Natural killer cell (primary cell): ENCODE measurements at places on chromosomes 7 and 10. TPM values are rescaled to one million over a fixed set of nuclear protein-coding genes. Genes with fewer than 3 reads are reported as not detected.

The NPC1L1 gene
- total RNA-seq: not detected

The OR9A2 gene
- not detected for total RNA-seq

The SYNPO2L gene
- not detected for total RNA-seq

The ANKRD1 gene
- total RNA-seq: not detected

The LLCFC1 gene
- total RNA-seq: not detected

The DDC gene
- not detected for total RNA-seq

The COMTD1 gene
- total RNA-seq: 19.9 TPM

The ABCB1 gene
- 99.5 TPM for total RNA-seq

The GATAD1 gene
- total RNA-seq: 43.3 TPM

DNA sequence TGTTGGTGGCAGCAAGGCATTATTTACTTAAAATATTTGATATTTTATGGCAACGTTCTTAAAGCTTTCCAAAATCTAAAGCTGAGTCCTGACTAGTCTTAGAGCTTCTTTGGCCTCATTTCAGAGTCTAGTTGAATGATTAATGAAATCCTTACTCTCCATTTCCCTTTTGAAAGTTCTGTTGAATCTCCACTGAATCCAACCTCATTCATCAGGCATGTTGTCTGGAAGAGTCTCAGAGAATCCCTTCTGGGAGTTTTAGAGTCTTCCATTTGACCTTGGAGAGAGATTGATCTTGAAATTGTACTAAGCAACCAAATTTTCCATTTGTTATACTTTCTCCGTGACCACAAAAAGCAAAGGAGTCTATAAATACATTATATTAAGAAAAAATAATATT lies 198.5 kb upstream of the TMEM196 start:
- no peak overlapping the region for H3K4me3 ChIP-seq
- H3K36me3 ChIP-seq: no peaks in the 10 kb centered on the region
- DNase-seq: no peak
- H3K4me1 ChIP-seq: no peaks in the 10 kb centered on the region
- H3K27me3 ChIP-seq: no peaks in the 10 kb centered on the region

GRCh38 chr7:79217468-79217867 lies 236.0 kb downstream of the MAGI2 start:
- no peaks in the 10 kb centered on the region for H3K4me1 ChIP-seq
- H3K27ac ChIP-seq: no peak overlapping the region

GRCh38 chr10:19944911-19945663 lies 128.9 kb downstream of the PLXDC2 start:
- H3K4me1 ChIP-seq: no peaks in the 10 kb centered on the region
- H3K4me3 ChIP-seq: no peak overlapping the region
- no peaks in the 10 kb centered on the region for H3K36me3 ChIP-seq
- no peak overlapping the region for H3K27ac ChIP-seq

GRCh38 chr7:88670536-88670935 lies 89.0 kb upstream of the ZNF804B start:
- H3K4me1 ChIP-seq: no peaks in the 10 kb centered on the region
- no peak for DNase-seq
- H3K36me3 ChIP-seq: no peaks in the 10 kb centered on the region
- H3K27ac ChIP-seq: no peak overlapping the region
- H3K27me3 ChIP-seq: no peaks in the 10 kb centered on the region

GRCh38 chr10:6482737-6483357 lies 97.2 kb downstream of the PRKCQ start:
- H3K27me3 ChIP-seq: no peaks in the 10 kb centered on the region
- peak overlapping the region; percentile 85 for H3K27ac ChIP-seq
- DNase-seq: peak; percentile 61
- no peak overlapping the region for H3K4me3 ChIP-seq
- H3K36me3 ChIP-seq: peaks cover 84% of the 10 kb centered on the region
- H3K4me1 ChIP-seq: peaks cover 28% of the 10 kb centered on the region

GRCh38 chr10:71045204-71045809 lies 156.9 kb upstream of the PCBD1 start:
- H3K4me3 ChIP-seq: no peak overlapping the region
- H3K27ac ChIP-seq: no peak overlapping the region
- no peaks in the 10 kb centered on the region for H3K36me3 ChIP-seq
- H3K27me3 ChIP-seq: no peaks in the 10 kb centered on the region
- H3K4me1 ChIP-seq: no peaks in the 10 kb centered on the region

- DNase-seq: no peak
- no peaks in the 10 kb centered on the region for H3K4me1 ChIP-seq
- no peaks in the 10 kb centered on the region for H3K36me3 ChIP-seq
- H3K4me3 ChIP-seq: no peak overlapping the region
- no peaks in the 10 kb centered on the region for H3K27me3 ChIP-seq
Observed at GRCh38 chr7:111126987-111127386, 36.1 kb downstream of the LRRN3 start.

DNA sequence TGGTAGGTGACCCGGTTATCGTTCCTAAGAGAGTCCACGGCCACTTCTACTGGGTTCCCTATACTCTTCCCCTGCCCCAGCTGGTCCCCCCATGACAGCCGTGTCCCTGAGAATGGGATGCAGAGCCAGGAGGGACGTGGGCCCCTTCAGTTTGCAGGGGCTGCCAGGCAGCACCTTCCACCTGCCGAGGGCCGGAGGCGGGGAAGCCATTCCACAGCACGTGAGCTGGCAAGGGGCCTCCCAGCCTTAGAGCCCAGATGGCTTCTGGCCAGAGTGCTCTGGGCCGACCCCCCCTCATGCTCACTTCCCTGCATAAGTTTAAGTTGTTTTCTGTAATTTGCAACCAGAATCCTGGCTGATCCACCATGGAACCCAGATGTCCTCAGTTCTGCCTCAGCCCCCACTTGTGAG lies 39.0 kb downstream of the DIP2C start:
- no peak for DNase-seq
- no peak overlapping the region for H3K27ac ChIP-seq
- H3K4me1 ChIP-seq: no peaks in the 10 kb centered on the region
- no peaks in the 10 kb centered on the region for H3K27me3 ChIP-seq

DNA sequence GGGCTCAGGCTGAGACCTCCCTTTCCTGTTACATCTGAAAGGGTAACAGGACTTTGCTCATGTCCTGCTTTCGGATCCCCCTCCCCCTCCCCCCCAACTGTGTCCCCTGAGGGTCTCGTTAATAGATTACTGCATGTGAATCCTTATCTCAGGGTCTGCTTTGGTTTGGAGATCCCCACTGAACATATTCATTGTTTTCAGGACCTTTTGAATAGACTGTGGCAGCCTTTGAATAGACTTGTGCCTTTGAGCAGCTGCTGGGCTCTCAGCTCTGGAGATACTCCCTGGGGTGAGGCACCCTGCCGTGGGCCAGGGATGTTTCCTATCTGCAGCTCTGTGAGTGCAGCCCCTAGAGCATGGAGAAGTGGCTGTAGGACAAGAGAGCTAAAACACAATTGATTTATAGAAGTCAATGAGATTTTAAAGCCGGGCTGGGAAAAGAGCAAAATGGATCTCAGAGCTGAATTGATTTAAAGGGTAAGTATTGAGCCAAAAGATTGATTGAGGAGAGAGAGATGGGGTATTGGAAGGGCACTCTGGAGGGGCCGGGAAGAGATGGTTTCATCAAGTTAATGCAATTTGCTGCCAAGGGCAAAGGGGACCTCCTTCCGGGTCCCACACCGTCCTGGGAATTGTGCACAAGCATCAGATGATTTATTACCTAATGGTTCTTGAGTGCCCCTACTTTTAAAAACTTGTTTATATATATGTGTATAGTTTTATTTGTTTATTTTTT lies 9.9 kb downstream of the ARHGAP22 start:
- H3K4me3 ChIP-seq: no peak overlapping the region
- no peaks in the 10 kb centered on the region for H3K4me1 ChIP-seq
- H3K27ac ChIP-seq: no peak overlapping the region
- no peaks in the 10 kb centered on the region for H3K36me3 ChIP-seq
- H3K27me3 ChIP-seq: no peaks in the 10 kb centered on the region
- no peak for DNase-seq

GRCh38 chr7:98641646-98642500 lies 24.8 kb downstream of the NPTX2 start:
- no peak overlapping the region for H3K4me3 ChIP-seq
- H3K27ac ChIP-seq: no peak overlapping the region
- DNase-seq: no peak
- no peaks in the 10 kb centered on the region for H3K27me3 ChIP-seq
- no peaks in the 10 kb centered on the region for H3K36me3 ChIP-seq
- H3K4me1 ChIP-seq: peaks cover 10% of the 10 kb centered on the region

DNA sequence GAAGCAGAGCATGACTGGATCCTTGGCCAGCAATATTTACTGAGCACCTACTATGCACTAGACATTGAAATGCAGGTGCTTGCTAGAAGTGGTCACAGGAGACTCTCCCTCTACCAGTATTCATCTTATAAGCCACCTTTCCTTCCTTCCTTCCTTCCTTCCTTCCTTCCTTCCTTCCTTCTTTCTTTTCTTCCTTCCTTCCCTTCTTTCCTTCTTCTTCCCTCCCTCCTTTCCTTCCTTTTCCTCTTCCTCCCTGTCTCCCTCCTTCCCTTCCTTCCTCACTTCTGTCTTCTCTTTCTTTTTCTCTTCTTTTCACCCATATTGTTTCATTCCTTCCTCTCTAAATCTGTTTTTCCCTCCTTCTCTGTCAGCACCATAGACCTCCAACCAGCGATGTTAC lies 47.3 kb upstream of the TCF7L2 start:
- no peaks in the 10 kb centered on the region for H3K27me3 ChIP-seq
- H3K27ac ChIP-seq: no peak overlapping the region
- DNase-seq: no peak
- no peaks in the 10 kb centered on the region for H3K4me1 ChIP-seq
- no peaks in the 10 kb centered on the region for H3K36me3 ChIP-seq
- no peak overlapping the region for H3K4me3 ChIP-seq

GRCh38 chr7:106112972-106113421 lies 885 bp upstream of the SYPL1 start:
- peak overlapping the region; percentile 56 for H3K4me3 ChIP-seq
- DNase-seq: no peak
- peaks cover 17% of the 10 kb centered on the region for H3K4me1 ChIP-seq
- peak overlapping the region; percentile 88 for H3K27ac ChIP-seq
- H3K27me3 ChIP-seq: no peaks in the 10 kb centered on the region
- H3K36me3 ChIP-seq: no peaks in the 10 kb centered on the region

DNA sequence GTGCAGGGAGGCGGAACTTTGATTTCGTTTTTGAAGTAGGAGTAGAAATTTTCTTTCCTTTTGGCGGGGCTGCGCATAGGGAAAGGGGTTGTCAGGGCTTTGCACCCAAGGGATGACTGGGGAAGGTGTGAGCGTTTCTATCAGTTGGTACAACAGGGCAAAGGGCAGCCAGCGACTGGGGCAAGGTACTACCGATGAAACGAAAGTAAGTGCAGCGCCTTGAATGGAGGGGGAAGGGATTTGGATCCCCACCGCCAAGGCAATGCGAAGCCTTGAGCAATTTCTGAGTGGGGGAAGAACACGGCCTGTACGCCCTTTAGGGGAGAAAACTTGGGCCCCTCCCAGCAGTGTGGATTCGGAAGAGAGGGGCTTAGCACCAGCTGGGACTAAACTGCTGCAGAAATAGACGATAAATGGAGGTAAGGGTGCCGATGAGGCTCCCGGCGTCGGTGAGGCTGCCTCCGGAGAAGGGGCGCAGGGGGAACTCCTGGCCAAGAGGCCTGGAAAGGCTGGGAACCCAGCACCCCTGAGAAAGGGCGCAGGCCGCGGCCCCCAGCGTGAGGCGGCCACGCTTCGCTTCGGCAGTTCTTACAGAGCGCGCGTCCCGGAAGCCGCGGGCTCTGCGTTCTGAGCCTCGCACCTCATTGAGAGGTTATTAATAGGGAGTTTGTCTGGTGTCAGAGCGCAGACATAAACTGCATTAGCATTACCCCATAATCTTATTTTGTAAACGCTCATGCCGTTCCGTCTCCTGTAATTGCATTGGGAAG lies 10.0 kb upstream of the TLX1 start:
- H3K27ac ChIP-seq: peak overlapping the region; percentile 13
- peaks cover 27% of the 10 kb centered on the region for H3K4me1 ChIP-seq
- peak overlapping the region; percentile 72 for H3K4me3 ChIP-seq
- no peaks in the 10 kb centered on the region for H3K36me3 ChIP-seq
- no peak for DNase-seq
- H3K27me3 ChIP-seq: peaks cover 46% of the 10 kb centered on the region

- peak; percentile 86 for DNase-seq
- peaks cover 55% of the 10 kb centered on the region for H3K4me1 ChIP-seq
- no peak overlapping the region for H3K27ac ChIP-seq
Observed at GRCh38 chr7:151245360-151246101, 3.0 kb downstream of the SMARCD3 start.

- no peak for DNase-seq
- no peak overlapping the region for H3K27ac ChIP-seq
- H3K4me1 ChIP-seq: no peaks in the 10 kb centered on the region
- no peaks in the 10 kb centered on the region for H3K27me3 ChIP-seq
- H3K36me3 ChIP-seq: no peaks in the 10 kb centered on the region
- no peak overlapping the region for H3K4me3 ChIP-seq
Observed at GRCh38 chr7:99829524-99830160, 1.8 kb downstream of the CYP3A43 start.

DNA sequence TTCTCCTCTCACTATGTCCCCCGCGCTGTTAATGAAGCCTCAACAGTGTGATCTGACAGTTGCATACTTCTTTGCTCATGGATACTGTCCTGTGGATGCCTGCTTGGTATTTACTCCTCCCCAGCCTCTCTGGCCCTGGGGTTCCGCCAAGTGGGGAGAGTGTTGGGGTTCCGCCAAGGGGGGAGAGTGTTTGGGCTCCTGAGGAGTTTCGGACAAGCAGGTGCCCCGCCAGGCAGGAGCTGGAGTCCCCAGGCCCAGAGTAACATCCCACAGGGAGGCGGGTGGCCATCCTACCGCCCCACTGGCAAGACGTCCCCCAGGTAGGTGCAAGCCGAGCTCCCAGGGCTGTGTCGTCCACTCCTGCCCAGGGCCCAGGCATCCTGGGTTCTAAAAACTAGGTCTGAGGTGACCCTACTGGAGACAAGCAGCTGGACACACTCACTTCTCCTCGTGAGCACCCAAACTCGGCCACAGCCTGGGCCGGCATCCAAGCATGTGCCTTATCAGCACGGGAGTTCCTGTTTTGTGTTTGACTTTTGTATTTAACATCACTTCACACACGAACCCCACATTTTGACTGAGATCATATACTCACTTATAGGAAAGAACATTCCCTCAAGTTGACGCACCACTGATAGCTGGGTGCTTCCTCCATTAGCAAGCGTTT lies 34.2 kb downstream of the CAMK2B start:
- no peaks in the 10 kb centered on the region for H3K4me1 ChIP-seq
- DNase-seq: no peak
- H3K36me3 ChIP-seq: no peaks in the 10 kb centered on the region

DNA sequence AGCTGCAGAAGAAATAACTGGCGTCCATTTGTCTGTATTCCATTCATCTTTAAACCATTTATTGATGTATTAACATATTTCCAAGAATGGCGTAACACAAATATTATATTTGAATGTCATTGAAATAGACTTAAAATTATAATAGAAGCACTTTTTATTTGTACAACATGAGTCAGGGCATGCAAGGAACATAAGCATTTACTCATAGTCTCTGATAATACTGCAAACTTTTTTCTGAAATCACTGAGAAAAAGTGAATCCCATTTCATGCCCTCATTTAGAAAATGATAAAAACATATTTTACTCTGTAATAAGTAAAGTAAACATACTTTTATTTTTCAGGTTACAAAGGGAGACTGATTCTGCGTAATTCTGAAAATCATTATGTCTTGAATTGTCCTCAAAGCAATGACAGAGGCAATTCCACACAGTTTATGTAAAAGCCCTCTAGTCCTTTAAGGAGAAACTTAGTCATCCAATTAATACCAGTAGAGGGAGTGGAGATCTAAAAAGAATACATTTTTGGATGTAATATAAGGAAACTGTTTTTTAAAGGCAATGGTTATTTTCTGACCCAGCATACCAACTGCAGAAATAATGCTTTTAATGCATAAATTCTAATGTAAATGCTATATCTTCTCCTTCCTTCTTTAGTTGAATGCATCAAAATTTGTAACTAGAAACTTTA lies 58.1 kb downstream of the AGMO start:
- H3K4me3 ChIP-seq: no peak overlapping the region
- H3K4me1 ChIP-seq: no peaks in the 10 kb centered on the region
- DNase-seq: no peak
- no peak overlapping the region for H3K27ac ChIP-seq
- H3K27me3 ChIP-seq: no peaks in the 10 kb centered on the region
- no peaks in the 10 kb centered on the region for H3K36me3 ChIP-seq
